CD8-positive, alpha-beta T cell (primary cell): ENCODE measurements at places on chromosomes 12 and 14.

DNA sequence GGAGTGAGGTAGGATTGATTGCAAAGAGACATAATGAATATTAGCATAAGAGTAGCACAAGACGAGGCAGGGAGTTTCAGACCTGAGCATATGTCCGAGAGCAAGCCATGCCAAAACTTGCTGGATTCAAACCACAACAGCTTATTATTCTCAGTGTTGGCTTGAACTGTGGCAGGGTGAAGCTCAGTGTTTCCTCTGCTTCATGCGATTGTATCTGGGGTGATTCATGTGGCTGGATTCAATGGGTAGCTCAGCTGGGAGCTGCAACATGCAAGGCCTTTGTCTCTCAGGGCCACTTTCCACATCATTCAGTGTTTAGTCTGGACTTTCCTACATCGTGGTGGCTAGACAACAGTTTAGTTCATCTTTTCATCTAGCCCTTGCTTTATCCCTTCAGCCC, 22.1 kb upstream of the E2F7 start:
- DNase-seq: no peak

DNA sequence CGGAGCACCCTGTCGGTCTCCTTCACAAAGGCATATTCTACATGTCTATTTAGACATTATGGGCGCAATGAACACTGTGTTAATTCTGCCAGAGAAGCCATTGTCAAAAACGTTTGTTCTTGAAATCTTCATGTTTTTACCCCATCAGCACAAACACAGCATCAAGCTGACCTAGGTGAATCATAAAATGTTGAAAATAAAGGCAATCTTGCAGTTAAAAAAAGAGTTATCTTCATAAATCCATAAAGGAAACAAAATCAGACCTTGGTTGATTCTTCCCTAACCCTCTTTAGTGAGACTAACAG, 154.9 kb downstream of the DIO2 start:
- no peak for DNase-seq

GRCh38 chr14:35754671-35755070, 54.4 kb downstream of the RALGAPA1 start:
- DNase-seq: no peak

GRCh38 chr14:94341656-94342333, 18.7 kb upstream of the SERPINA6 start:
- DNase-seq: no peak
